GM12864 (cell line): ENCODE measurements at places on chromosomes 6 and 20.

DNA sequence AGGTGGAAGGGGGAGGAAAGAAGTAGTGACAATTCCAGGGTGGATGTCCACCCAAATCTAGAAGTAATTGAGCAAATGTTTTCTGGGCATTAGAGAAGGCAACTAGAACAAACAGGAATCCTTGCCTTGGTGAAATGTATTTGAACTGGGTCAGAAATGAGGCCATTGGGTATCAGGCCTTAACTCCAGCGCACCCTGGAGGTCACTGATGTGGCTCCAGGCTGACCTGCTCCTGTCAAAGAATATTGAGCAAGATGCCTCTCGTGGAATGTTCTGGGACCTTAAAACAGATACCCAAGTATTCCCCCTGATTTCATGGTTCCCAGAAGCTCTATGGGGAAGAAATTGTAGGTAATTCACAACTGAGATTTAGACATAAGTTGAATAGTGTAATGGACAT lies 6.9 kb downstream of the HLA-DPB1 start:
- no peak for DNase-seq

- DNase-seq, result no peak
These were observed 61.8 kb downstream of the RPP40 start for GRCh38 chr6:4941782-4942672.

DNA sequence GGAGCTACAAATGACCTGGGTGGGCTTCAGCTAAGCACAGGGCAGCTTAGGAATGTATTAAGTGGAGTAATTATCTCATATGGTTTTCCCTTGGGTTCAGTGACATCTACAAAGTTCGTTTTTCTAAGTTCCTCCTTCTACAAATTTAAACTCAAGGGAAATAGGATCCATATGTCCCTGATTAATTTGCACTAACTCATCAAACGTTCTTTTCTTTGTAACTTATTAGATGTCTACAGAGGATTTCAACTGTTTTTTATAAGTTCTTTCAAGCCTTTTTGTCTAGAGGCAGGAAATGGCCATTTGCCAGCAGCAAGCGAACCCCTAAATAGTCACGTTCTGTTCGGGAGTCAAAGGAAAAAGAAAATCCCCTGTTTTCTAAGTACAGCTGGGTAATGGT lies 1060.3 kb downstream of the KIF16B start:
- DNase-seq, result no peak

DNA sequence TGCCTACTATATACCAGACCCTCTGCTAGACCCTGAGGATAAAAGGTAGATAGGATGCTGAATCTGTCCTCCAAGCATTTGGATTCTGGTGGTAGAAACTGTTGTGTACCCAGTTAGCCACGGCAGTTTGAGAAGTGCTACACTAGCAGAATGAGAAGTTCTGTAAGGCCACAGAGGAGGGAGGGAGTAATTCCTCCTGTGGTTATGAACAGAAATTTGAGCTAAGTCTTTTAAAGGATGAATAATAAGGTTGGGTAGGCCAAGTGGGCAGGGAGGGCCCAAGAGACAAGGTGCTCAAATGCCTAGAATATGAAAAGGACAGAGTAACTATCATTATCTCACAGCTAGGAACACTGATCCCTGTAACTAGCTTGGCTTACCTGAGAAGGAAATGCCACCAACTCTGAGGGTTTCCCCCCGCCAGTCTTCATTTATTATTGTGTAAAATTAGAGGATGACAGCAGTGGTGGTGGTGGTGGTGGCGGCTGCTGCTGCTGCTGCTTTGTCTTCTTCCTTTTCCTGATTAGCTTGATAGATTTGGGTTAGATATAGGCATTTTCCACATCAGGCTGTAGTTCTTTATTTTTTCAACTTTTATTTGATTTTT lies 243.3 kb downstream of the PRL start:
- no peak for DNase-seq

DNA sequence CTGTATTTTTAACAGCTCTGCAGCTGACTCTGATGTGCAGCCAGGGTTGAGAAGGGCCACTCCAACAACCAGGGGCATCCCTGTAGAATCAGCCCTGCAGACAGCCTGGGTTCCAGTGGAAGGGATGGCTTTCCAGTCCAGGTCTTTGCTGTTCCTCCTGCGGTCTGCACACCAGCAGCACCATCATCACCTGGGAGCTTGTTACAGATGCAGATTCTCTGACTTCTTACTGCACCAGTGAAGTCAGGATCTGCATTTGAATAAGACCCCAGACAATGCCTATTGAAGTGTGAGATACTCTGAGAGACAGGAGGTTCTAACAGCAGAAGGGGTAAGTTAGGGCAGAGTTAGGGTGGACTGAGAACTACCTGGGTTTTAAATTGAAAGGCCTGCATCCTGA lies 151.3 kb downstream of the F13A1 start:
- DNase-seq, result no peak

DNA sequence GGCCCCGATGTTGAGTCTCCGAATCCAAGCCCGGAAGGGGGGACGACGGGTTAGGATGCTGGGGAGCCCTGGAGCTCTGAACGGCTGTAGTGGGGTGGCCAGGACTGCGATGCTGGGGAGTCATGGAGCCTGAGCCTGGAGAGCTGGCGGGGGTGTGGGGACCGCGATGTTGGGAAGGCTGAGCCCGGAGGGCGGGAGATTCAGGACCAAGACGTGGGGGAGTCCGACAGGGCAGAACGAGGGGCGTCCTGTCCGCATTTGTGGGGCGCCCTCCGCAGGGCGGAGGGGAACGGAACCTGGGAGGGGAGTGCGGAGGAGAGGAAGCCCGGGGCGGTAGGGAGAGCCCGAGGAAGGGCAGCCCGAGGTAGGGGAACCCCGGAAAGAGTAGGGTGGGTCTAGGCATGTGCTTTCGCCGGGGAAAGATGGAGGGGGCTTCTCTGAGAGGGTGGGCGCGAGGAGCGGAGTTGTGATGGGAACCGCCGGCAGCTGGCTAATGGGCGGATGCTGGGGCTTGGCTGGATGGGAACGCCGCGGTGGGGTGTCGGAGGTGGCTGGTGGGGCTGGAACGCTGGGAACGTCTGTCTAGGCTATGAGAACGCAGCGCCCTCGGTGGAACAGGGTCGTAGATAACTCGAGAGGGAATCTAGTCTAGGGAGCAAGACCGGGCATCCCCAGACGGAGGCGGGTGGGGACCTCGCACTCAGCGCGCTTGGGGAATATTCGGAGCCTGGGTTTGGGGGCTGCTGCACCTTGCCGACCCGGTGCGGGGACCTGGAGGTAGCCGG lies 684 bp downstream of the PAQR8 start:
- DNase-seq, result no peak

GRCh38 chr20:4925842-4926530 lies 75.3 kb downstream of the SLC23A2 start:
- DNase-seq, result no peak

GRCh38 chr6:156283091-156283490 lies 494.1 kb upstream of the ARID1B start:
- DNase-seq, result no peak

DNA sequence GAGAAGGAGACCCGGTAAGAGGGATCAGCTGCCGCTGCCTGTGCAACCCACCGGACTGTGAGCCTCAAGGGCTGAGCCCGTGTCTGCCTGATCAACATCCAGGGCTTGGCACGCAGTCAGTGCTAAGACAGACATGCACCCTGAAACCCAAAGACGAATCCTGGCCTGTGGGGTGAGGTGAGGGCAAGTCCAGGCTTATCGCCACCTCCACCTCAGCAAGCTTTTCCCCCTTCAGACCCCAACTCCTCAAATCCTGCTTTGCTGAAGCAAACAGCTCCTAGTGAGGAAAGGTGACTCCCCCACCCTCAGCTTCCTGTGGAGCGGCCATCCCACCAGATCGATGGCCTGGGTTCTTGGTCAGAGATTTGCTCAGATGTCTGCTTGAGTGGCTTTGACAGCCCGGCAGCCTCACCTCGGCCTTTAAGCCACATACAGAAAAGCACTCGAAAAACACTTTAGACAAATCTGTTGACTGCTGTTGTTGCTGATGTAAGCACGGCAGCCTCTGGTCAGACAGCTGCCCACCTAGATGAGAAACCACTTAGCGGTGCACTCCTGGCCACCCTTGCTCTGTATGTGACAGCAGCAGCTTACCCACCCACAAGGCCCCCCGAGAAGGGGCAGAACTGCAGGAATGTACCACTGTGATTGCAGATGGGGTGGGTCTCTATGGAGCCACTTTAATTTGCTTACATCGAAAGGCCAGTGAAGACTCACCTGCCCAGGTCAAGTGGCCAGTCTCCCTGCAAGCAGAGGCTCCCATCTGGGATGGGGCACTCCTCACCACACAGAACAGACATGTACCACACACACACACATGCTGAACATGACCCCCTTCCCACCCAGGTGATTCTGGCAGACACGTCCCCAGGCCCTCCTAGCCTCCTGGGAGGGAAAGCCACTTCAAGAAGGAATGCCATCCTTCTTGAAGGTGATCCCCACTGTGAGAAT lies 14.8 kb downstream of the MTCH1 start:
- DNase-seq, result no peak

GRCh38 chr6:17045581-17046322 lies 56.1 kb upstream of the STMND1 start:
- DNase-seq, result no peak

- DNase-seq, result no peak
These were observed 166.4 kb upstream of the UST start for GRCh38 chr6:148580442-148580841.

DNA sequence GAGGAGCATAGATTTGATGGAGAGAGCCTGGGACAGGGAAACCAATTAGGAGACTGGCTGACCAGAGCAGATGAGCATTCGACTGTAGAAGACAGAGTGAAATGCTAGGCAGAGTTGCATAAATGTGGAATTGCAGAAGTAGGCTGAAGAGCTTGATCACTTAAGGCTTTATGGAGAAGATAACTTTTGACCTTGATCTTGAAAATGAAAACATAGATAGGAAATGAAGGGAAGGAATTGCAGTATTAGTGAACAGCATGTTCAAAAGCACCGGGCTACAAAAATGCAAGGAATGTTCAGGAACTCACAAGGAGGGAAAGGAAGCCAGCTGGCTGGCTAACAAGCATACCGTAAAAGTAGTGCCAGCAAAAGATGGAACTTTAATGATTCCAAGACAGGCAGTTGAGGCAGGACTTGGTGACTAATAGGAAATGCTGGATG lies 20.5 kb upstream of the LTV1 start:
- DNase-seq, result no peak

DNA sequence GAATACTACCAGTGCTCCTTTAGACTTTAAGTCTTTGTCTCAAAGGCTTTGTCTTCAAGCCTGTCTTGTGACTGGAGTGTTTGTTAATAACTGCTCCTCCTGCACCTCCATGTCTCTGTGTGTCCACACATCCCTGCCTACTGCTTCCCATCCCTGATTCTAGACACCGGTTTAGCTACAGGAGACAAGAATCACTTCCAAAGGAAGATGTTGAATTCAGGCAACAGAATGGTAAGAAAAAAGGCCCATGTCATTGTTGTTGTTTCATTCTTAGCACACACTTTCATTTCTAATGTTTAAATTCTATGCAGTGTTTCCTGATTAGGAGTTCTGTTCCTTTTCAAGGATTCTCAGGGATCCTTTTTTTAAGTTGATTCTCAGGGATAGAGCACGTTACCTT lies 293.6 kb upstream of the STXBP5 start:
- DNase-seq, result no peak

GRCh38 chr6:8738951-8739350 lies 303.6 kb upstream of the SLC35B3 start:
- no peak for DNase-seq

DNA sequence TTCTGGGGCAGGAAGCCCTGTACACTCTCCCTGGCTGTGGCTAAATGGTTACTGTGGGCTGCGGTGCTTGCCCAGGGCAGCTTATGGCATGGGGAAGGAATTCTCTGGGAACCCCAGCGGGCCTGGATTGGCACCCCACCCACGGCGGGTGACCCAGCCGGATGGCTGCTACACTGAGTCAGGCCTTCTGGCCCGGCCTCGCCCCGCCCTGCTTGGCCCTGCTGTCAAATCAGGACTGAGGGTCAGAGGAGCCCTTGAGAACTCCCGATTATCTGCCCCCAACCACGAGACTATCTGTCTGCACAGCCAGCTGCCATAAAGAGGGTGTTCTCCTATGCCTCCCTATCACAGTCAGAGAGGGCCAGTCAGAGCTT lies 7.3 kb upstream of the ITPR3 start:
- no peak for DNase-seq

GRCh38 chr6:154487367-154488247 lies 22.9 kb downstream of the CNKSR3 start:
- DNase-seq, result no peak

GRCh38 chr6:135093578-135093977 lies 39.0 kb upstream of the HBS1L start:
- DNase-seq, result no peak

DNA sequence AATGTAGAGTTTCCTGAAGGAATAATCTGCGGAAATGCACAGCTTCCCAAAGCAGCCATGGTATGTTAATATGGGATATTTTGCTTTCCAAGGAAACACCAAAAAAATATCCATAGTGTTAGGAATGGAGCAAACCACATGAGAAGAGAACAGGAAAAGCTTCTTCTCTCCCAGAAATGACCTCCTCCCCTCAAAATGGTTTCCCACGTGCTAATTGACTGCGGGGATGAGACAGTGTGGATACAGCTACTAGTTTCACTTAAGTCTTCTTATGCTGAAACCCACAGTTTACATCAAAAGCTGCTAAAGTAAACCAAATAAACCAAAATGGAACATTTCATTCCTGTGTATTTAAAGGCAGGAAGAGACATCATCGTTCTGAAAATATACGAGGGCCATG lies 69.4 kb downstream of the FYN start:
- DNase-seq, result no peak

- DNase-seq, result no peak
These were observed 37.7 kb upstream of the PKHD1 start for GRCh38 chr6:52125139-52125538.

- no peak for DNase-seq
These were observed 71.3 kb upstream of the MYL9 start for GRCh38 chr20:36469973-36470372.
